ENCODE measurements at places on chromosomes 3 and 15.

- DNase-seq = no peak
Measured at GRCh38 chr15:61049028-61049427, 180.1 kb downstream of the RORA start.

- DNase-seq = no peak
Measured at GRCh38 chr15:93268066-93268465, 179.1 kb upstream of the RGMA start.

GRCh38 chr3:166510382-166510781, 673.2 kb upstream of the BCHE start:
- DNase-seq = no peak

GRCh38 chr3:12224181-12225147, 64.4 kb upstream of the PPARG start:
- no peak for DNase-seq

DNA sequence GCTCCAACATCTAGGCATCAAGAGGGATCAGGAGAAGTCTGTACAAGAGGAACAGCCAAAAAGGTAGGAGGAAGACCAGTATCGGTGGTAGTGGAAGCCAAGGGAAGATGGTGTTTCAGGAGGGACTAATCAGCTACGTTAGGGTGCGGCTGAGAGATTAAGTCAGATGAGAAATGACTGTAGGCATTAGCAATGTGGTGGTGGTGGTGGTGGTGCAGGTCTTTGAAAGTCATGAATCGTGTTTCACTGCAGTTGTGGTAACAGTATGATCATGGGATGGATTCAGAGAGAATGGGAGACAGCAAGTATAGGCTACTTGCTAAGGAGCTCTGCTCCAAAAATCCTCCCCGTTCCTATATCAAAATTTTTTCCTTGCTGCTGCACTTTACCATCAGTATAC, 35.5 kb downstream of the ASTE1 start:
- no peak for DNase-seq

DNA sequence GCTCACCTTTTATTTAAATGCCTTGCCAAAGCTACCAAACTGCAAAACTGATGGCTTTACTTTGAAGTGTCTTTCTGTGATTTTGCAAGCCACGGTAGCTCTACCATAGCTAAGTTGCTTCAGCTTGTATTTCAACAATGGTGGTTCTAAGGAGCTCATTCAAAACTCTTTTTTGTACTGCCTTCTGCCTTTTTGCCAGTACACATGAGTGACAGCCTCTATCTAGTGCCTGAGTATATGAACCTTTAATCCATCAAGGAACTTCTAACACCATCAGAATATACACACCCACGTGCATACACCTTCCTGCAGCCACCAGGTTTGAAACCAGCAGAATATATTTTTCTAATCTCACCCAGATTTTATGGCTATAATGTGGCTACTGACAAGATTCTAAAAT, 10.4 kb upstream of the NR2F2 start:
- no peak for DNase-seq

GRCh38 chr15:82640672-82641071, 6.5 kb downstream of the CPEB1 start:
- no peak for DNase-seq

DNA sequence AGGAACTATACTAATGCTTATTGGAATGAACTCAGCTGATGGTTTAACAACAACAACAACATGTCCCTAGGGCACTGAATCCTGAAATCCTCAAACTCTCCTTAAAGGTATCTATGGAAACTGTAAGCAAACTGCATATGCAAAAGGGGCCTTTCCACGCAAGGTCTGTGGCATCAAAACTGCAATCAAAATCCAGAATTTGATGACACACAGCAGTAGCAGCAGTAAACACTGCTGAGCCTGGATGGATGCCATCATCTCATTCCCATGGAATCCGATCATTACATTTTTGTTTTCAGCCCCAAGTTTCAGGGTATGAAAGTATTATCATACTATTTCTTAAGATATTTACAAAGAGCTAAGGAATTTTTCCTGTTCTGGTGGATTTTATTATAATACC, 399.7 kb downstream of the VPS13C start:
- DNase-seq = no peak

GRCh38 chr15:61780278-61780980, 279.8 kb downstream of the VPS13C start:
- no peak for DNase-seq

- no peak for DNase-seq
Measured at GRCh38 chr3:31179768-31180167, 285.3 kb upstream of the GADL1 start.

DNA sequence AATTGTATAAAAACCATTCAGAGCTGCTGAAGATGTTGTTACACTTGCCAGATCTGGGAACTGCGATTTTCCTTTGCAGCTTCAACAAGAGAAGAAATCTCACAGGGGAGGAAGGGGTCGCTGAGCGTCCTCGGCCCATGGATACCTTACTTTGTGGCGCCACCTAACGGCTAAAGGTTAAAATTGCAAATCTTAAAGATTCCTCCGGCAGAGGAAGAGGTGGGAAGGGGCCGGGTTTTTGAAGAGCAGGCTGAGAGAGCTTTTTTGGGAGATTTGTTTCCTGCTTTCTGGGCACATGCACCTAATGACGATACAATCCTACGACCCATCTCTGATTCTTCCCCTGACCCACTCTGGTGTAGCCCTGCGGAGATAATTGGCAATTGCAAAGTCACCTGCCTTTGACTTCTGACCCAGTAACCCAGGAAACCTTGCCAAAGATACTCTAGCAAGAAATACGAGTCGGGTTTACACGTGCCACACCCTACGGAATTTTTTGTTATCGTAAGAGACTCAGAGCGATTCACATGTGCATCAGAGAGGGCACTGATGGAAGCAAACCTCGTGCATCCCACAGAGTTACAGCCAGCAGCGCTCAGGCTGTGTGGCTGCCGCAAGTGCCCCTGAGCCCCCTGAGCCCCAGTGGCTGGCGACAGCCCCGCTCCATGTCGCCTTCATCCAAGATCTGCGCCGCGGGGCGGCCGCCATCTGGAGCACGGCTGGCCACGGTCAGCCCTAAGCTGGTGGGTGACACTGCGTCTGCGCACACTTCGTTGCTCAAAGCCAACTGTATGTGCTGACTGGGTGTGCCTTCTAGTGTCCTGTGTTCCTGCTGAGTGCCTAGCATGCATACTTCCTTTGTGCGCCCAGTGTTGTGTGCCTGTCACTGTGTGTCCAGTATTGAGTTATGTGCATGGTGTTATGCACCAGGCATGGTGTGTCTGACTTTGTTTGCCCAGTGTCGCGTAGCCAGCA, 55.2 kb upstream of the CHRNA7 start:
- DNase-seq = no peak

DNA sequence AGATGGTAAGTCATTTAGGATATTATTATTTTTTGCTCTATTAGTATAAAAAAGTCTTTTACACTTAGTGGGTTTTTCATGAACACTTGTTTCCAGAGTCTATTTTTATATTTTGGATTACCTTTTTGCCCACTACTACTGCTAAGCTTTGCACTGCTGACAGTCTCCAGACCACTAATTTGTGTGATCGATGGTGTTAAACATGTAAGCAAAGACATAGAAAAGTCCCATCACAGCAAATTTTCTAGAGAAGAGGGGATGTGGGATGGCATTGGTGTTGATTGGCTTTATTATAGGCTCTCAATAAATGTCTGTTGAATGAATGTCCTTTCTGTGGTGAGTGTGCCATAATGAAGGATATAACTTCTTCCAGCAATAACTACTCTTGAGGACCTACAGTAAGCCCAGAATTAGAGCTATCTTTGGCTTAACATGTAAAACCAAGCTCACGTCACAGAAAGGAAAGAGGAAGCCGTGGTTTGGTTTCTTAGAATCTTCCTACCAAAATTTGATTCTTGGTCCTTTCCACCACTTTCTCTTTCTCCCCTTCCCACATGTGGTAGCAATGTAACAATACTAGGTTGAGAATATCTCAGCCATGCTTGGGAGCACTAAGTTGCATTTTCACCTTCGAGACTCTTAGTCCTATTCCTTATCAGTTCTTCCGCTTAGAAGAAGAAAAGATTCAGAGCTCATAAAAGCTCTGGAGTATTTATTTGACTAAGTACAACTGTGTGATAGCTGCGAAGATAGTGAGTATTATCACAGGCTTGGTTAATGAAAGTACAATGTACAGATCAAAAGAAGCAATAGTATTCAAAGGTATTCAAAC, 90.6 kb upstream of the UMPS start:
- no peak for DNase-seq

- no peak for DNase-seq
Measured at GRCh38 chr15:64634027-64634426, 141.4 kb downstream of the RBPMS2 start.

GRCh38 chr15:84812842-84813241, 4.3 kb upstream of the ALPK3 start:
- no peak for DNase-seq

GRCh38 chr3:141782386-141782932, 19.3 kb downstream of the GRK7 start:
- no peak for DNase-seq

DNA sequence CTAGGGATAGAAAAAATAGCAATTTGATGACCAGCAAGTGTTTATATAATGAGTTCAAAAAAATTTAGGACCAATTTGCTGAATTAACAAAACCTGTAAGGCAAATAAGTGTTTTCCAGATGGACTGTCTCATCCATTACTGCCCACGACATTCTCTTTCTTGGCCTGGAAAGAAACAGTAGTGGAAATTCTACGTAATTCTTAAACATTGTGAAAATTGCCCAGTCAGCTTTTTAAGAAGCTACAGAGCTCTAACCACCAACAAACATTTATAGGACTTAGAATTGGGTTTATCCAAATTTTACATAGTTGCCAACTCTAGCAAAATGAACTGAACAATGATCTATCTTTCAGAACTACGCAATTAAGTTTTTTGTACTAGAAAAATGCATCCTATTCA, 227.7 kb upstream of the PEX5L start:
- DNase-seq = no peak

GRCh38 chr15:79970624-79971434, at the start of gene BCL2A1:
Gene BCL2A1, minus strand, starts transcription at chr15:79971196. Its CDS starts 77 bp downstream, at chr15:79971119.
- DNase-seq = no peak
